GM23338 (cell line): ENCODE measurements at places on chromosomes 13 and 19. TPM values are rescaled to one million over a fixed set of nuclear protein-coding genes. Genes with fewer than 3 reads are reported as not detected.

GRCh38 chr13:81686877-81687276, 1346.0 kb upstream of the SPRY2 start:
- no peak overlapping the region for H3K4me3 ChIP-seq
- no peak overlapping the region for H3K27ac ChIP-seq
- peaks cover 5% of the 10 kb centered on the region for H3K4me1 ChIP-seq

PEAK3 gene
- not detected in 2 replicates for total RNA-seq

- H3K36me3 ChIP-seq: no peaks in the 10 kb centered on the region
- peak overlapping the region; percentile 92 for H3K4me3 ChIP-seq
- H3K27ac ChIP-seq: no peak overlapping the region
- H3K27me3 ChIP-seq: peaks cover 77% of the 10 kb centered on the region
- peaks cover 54% of the 10 kb centered on the region for H3K4me1 ChIP-seq
These were observed 1.4 kb upstream of the TSHZ3 start for GRCh38 chr19:31350693-31351055.

SPRED3 gene
- 3.9 TPM in 2 replicates for total RNA-seq

DNA sequence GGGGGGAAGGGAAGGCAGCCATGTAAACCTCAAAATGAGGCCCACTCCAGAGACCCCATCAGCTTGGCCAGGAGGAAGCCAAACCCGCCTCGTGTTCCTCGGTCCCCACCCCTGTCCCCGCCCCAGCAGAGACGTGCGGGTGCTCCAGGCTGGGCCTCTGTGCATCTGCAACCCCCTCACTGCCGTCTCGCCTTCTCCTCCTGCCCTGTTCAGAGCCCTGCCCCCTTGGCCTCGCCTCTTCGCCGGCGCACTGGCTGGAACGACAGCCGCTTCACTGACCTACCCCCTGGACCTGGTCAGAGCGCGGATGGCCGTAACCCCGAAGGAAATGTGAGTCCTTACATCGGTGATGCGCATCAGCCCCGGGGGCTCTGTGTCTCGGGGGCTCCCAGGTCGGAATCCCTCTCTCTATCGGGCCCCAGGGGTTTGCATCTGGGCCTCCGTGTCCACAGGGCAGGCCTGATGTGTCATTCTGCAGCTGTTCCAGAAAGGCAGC, 32.2 kb downstream of the TMEM161A start:
- H3K27me3 ChIP-seq: peaks cover 5% of the 10 kb centered on the region; the same call in 1 of the 2 replicates
- H3K4me3 ChIP-seq: peak overlapping the region; percentile 78
- no peaks in the 10 kb centered on the region for H3K36me3 ChIP-seq
- peaks cover 20% of the 10 kb centered on the region for H3K4me1 ChIP-seq
- peak; percentile 73 for DNase-seq
- H3K27ac ChIP-seq: peak overlapping the region; percentile 93

SGCG gene
- not detected in 2 replicates for total RNA-seq

DNA sequence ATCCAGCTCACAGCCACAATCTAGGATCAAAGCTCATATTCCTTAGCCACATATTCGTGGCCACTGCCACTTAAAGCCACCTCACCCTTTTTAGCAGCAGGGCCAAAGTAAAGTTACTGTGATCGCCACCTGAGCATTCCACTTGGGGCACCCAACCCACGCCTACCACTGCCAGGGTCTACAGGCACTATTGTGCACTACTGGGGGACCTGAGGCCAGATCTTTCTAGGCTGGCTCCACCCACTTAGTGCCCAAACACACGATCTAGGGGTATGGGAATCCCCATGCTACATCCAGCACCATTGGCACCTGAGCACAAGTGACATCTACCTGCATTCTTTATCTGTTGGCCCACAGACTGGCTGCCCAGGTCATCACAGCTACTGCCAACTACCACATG, 517.9 kb upstream of the PRR20A start:
- no peaks in the 10 kb centered on the region for H3K4me1 ChIP-seq
- no peak for DNase-seq
- H3K36me3 ChIP-seq: no peaks in the 10 kb centered on the region
- no peak overlapping the region for H3K4me3 ChIP-seq
- no peaks in the 10 kb centered on the region for H3K27me3 ChIP-seq

TMED1 gene
- total RNA-seq: 28.5 and 37.2 TPM in 2 replicates

SIPA1L3 gene
- total RNA-seq: 42.3 and 54.1 TPM in 2 replicates

- H3K27ac ChIP-seq: no peak overlapping the region
- H3K4me1 ChIP-seq: no peaks in the 10 kb centered on the region
- DNase-seq: no peak
These were observed 145.5 kb downstream of the SLITRK6 start for GRCh38 chr13:85653681-85654080.

OPA3 gene
- 13.5 and 14.5 TPM in 2 replicates for total RNA-seq

GDF15 gene
- total RNA-seq: 15.7 and 19.8 TPM in 2 replicates

DNA sequence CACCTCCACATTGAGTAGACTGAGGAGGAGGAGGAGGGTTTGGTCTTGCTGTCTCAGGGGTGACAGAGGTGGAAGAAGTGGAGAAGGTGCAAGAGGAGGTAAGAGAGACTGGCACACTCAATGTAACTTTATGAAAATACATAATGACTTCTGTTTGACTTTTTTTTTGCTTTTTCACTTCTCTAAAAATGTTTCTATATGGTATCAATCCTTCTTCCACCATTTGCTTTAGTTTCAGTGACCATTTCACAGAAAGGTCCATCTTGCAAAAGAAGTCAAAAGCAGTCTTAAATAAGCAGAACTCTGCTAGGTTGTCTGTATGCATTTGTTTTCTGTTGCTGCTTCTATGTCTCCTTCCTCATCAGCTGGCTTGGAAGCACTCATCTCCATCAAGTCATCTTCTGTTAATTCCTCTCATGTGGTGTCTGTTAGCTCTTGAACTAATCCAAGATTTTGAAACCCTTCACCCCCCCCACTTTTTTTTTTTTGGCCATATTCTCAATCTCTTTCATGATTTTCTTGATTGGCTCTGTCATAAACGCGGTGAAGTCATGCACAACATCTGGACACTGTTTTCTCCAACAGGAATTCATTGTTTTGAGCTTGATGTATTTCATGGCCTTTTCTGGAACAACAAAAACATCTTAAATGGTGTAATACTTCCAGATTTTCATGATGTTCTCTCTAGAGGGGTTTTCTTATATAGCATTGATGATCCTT, 80.8 kb downstream of the KL start:
- H3K4me3 ChIP-seq: no peak overlapping the region
- no peak for DNase-seq
- peaks cover 7% of the 10 kb centered on the region; the same call in 1 of the 2 replicates for H3K4me1 ChIP-seq
- H3K27ac ChIP-seq: no peak overlapping the region
